ENCODE measurements at places on chromosomes 7 and 10.

- no peak for DNase-seq
These were observed 17.1 kb downstream of the CDNF start for GRCh38 chr10:14820775-14821154.

GRCh38 chr7:4025694-4026615 is 656.1 kb upstream of the FOXK1 start:
- no peak for DNase-seq

GRCh38 chr10:97788552-97789442 is 17.0 kb upstream of the SFRP5 start:
- DNase-seq, result no peak

- DNase-seq, result no peak
These were observed 25.6 kb downstream of the PLAC9 start for GRCh38 chr10:80158126-80158525.

DNA sequence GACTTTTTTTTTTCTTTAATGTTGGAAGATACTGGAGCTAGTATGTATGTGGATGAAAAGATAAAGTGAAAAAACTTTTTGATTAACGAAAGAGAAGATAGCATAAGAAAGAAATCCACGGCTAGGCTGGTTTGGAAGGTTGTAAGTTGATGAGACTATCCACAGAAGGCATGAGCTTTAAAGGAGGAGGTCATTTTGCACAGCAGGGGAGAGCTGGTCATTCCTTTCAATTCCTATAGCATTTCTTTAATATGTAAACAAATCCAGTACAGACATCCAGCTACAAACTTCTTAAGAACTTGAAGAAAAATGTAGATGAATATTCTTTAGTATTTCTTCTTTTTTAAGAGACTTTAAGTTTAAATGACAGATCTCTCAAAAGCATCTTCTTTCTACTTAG is 281.3 kb downstream of the CACNA2D1 start:
- no peak for DNase-seq

DNA sequence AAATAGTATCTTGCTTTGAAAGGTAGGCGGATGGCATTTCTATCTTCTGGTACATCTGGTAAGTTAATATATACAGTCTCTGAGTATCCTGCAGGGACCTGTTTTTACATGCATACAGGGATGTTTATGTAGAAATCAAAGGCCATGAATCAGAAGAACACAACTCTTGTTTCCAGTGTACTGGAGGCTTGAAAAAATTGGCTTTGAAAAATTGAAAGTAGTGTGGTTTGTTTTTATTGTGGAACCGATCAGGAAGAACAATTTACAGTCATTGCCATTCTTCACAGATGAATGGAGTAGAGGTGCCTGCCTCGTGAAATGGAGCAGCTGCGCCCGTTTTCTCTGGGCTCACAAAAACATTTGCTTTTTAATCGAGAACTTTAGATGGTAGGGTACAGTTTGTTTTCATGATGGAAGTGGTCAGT is 54.0 kb upstream of the RPA3 start:
- DNase-seq, result no peak

GRCh38 chr10:93420944-93421825 is 60.9 kb downstream of the MYOF start:
- DNase-seq, result no peak

DNA sequence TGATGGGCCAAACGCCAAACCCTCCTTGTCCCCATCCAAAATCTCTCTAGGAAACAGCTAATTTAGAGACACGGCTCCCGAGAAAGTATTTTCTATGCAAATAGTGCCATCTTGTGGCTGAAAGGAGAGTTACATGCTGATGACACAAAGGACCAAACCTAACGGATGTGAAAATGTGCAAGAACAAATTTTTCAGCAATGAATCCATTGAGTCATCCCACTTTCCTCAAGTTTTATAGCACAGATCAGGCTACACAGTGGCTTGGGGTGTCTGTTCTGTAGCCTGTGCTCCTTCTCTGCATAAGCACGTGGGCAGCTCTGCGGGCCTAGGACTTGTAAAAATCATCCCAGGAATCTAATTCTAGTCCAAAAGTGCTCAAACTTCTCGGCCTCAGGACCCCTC is 154.8 kb upstream of the PRR15 start:
- DNase-seq, result no peak

DNA sequence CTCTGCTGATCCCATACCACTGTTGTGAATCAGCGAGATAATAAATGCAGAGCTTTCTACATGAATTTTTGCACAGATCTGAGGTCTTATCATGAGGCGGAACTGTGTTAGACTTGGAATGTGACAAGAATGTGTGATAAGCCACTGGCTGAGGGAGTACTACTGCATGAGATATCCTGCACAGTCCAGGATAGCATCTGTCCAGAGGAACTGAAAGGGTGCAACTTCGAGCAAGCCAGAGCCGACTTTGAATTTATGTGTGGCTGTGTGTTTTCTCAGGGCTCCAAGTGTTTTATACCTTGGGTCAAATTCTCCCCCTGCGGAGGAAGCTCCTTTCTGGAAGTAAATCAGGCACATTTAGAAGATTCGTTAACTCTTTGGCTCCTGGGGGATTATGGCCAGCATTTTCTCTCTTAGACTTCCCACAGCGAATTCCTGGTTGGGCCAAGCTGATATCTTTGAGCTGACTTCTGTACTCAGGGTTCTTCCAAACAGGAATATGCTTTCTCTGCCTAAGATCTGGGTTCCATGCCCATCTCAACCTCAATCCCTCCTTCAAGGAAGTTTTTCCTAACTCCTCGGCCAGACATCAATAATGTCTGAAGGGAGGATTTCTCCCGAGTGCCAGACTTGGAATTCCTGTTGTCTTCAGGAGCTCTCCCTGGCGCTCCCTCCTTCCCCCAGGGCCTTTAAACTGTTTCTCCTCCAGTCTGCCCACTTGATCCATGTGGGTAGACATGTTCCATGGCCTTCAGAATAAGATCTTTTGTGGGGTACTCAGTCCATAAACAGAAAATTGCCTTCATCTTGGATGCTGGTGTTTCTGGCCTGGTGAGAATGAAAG is 2.5 kb upstream of the MEST start:
- DNase-seq, result no peak

GRCh38 chr7:121042195-121042594 is 53.7 kb downstream of the CPED1 start:
- DNase-seq, result no peak

DNA sequence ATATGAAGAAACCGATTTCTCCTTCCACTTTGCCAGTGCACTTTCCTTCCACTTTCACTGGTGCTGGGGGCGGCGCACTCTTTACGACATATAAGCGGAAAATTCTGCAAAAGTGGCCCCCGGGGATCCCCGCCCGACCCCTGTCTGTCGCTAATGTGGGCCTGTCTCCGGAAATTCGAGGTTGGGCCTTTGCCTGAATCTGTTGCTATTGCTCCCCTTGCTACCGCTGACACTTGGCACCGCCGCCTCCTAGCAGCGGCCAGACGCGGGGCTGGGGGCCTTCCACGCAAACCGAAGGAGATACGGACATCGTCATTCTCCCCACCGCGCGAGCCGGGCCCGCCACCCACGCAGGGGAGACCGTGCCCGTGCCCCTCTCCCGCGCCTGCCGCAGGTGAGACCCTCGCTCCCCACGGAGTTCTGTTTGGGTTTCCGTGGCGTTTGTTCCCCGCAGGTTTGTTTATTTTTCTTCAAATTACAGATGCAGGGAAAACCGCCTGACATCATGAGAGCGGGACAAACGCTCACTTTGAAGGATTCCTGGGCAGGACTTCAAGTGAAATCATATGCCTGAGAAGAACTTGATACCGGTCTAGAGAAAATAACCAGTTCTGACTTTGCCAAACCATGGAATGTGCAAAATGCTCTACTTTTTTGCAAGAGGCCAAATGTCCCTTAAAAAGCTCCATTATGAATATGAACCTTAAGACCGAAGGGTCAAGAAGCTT is 5.0 kb downstream of the TWIST1 start:
- no peak for DNase-seq

- no peak for DNase-seq
These were observed at the start of gene GOLGA7B for GRCh38 chr10:97849687-97850402. GOLGA7B (plus strand) TSS chr10:97849843; CDS start chr10:97850304, 461 bp downstream.

DNA sequence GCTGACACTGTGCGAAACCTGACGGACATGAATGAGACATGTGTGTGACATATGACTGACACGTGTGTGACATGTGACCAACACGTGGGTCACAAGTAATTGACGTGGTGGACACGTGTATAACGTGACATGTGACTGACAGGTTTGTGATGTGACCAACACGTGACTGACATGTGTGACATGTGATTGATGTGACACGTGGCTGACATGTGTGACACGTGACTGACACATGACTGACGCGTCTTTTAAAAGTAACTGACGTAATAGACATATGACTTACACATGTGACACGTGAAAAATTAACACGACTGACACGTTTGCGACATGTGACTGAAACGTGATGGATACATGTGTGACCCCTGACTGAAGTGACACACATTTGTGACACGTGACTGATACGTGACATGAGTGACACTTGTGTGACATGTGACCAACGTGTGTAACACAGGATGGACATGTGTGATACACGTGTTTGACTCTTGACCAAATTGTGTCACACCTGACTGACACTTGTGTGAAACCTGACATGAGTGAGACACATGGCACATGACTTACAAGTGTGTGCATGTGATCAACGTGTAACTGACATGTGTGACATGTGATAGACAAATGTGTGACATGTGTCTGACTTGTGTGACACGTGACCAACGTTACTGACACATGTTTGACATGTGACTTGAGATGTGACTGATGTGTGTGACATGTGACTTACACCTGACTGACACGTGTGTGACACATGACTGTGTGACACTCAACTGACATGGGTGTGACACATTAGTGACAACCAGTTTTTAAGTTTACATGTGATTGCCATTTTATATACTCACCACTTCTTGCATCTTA is 56.9 kb downstream of the ZNF92 start:
- no peak for DNase-seq

DNA sequence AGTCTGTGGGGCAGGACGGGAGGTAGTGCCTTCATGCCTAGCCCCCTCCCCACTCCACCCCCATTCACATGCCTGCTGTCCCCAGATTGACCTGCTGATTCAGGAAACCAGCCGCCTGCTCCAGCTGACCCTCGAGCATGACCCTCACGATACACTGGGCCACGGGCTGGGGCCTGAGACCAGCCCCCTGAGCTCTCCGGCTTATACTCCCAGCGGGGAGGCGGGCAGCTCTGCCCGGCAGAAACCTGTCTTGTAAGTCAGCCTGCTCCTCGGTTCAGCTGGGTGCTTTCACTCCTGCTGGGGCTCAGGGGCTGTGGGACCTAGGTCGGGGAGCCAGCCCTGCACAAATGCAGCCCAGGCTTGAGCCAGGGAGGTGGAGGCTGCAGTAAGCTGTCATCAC is 22.4 kb downstream of the LIMK1 start:
- no peak for DNase-seq

GRCh38 chr10:73816917-73817729 is 5.7 kb upstream of the NDST2 start:
- no peak for DNase-seq

- no peak for DNase-seq
These were observed 119.4 kb downstream of the MICU1 start for GRCh38 chr10:72506474-72506873.

DNA sequence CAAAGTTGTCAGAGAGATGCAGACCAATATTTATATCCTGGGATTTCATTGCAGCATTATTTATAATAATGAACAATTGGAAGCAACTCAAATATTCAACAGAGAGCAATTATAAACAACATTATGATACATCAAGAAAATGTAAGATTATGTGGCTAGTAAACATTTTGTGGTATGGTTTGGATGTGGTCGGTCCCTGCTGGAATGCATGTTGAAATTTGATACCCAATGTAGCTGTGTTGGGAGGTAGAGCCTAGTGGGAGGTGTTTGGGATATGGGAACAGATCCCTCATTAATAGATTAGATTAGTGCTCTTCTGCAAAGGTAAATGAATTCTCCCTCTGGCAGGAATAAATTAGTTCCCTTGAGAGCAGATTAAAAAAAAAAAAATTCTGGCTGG is 350.9 kb downstream of the ANKRD30A start:
- DNase-seq, result no peak

DNA sequence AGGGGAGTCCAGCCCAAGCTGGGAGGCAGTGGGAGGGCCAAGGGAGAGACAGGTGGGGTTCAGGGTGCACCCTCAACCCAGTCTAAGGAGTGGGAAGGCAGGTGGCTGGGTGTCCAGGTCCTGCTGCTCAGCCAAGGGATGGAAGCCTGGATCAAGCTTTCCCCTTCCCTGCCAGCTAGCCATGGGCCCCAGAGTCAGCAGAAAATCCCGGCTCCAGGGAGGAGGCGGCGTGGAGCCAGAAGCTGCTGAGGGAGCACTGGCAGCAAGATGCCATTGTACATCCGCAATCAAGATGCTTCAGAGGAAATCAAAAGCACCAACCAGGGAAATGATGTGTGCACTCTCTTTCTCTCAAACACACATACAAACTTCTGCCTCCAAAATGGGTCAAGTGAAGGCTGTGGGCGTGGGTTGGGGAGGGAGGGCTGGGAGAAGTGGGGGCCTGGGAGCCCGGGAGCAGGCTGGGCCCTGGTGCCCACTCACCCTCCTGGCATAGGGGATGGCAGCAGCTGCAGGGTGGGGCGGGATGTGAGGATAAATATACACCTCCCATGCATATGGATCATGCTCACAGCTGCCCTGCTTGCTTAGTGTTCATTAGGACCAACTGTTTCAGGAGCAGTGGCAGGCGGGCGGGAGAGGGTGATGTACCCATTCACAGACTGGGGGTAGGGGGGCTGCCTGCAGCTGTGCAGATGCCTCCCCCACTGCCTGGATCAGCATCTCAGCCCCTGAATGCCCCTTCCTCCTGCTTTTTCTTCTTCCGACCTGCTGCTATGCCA is 24.2 kb downstream of the TRIM8 start:
- DNase-seq, result no peak

- DNase-seq, result no peak
These were observed 557 bp upstream of the TAX1BP1 start for GRCh38 chr7:27739301-27739908.

- no peak for DNase-seq
These were observed 606.8 kb downstream of the PTPRN2 start for GRCh38 chr7:157980774-157981173.

GRCh38 chr10:43204943-43205671 is 61.8 kb downstream of the RASGEF1A start:
- no peak for DNase-seq

DNA sequence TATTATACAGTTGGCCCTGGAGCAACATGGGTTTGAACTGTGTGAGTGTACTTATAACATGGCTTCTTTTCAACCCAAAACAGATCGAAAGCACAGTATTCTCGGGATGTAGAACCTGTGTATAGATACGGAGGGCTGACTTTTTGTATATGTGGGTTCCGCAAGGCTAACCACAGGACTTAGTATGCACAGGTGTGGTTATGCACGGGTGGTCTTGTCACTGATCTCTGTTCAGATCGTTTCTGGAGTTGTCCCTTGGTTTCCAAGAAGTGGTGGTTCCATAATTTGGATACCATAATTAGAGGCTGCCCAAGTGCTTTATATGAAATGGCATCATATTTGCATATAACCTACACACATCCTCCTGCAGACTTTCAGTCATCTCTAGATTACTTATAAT is 10.9 kb upstream of the BHLHA15 start:
- no peak for DNase-seq
